Adrenal gland (tissue), 19 donors: ENCODE measurements at places on chromosomes 7 and 10. TPM values are rescaled to one million over a fixed set of nuclear protein-coding genes. Genes with fewer than 3 reads are reported as not detected.
A peak's percentile ranks its signal among the peaks of the same experiment; 100 is the strongest.

FAM3C gene
- 29.0 TPM for total RNA-seq

GNGT1 gene
- not detected for total RNA-seq

DNA sequence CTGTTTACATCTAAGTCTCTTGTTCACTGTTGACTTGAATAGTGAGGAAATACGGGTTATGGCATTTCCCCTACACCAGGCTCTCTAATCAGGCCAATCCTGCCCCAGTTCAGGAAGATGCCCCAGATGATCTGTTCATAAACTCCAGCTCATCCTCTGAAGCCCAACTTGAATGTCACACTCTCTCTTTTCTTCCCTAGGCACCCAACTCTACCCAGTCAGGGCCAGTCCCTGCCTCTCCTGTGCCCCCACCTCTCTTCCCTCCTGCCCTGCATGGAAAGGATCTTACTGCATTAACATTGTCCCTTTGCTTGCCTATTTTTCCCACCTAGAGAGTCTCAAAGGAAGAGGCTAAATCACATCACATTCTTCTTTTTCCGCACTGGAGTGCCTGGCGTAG lies 10.6 kb upstream of the TRPV6 start:
- no peaks in the 10 kb centered on the region for H3K27me3 ChIP-seq
- H3K4me1 ChIP-seq = no peaks in the 10 kb centered on the region
- DNase-seq = peak; percentile 4
- H3K36me3 ChIP-seq = no peaks in the 10 kb centered on the region
- H3K27ac ChIP-seq = no peak overlapping the region

LRRC61 gene
- total RNA-seq = 177 TPM

- DNase-seq = no peak
- H3K4me3 ChIP-seq = no peak overlapping the region
- no peaks in the 10 kb centered on the region for H3K36me3 ChIP-seq
- no peak overlapping the region for H3K27ac ChIP-seq
- H3K27me3 ChIP-seq = no peaks in the 10 kb centered on the region
Measured at GRCh38 chr7:141352955-141353354, 198.3 kb upstream of the AGK start.

DNA sequence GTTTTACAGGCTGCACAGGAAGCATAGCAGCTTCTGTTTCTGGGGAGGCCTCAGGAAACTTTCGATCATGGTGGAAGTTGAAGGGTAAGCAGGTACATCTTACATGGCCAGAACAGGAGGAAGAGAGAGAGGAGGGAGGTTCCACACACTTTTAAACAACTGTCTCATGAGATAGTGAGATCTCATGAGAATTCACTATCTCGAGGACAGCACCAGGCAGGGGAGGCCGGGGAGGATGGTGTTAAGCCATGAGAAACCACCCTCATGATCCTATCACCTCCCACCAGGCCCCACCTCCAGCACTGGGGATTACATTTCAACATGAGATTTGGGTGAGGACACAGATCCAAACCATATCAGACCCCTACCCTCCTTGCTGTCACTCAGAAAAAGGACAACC lies 23.7 kb downstream of the ZNF503 start:
- H3K27me3 ChIP-seq = no peaks in the 10 kb centered on the region
- no peak overlapping the region for H3K27ac ChIP-seq
- no peaks in the 10 kb centered on the region for H3K36me3 ChIP-seq
